ENCODE measurements at places on chromosomes 11 and 22.
A peak's percentile ranks its signal among the peaks of the same experiment; 100 is the strongest.

- no peak for DNase-seq
These were observed 247.5 kb downstream of the GRIK4 start for GRCh38 chr11:120759046-120759445.

DNA sequence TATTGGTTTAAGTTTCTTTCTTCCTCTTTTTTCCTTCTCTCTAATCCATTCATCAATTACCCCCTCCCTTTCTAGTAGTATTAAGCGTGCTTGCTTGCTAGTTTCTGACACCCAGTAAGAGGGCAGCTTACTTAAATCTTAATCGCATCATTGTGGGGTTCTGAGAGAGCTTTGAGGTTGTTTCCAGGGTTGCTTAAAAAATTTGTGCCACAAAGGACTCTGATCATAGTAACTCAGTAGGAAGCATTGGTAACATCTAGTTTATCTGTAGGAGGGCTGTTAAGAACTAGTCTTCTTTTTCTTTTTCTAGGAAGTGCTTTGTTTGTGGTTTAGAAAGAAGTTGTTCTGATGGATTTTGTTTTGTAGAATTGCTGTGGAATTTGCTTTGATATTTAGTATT is 45.3 kb downstream of the TMEM135 start:
- DNase-seq: no peak

DNA sequence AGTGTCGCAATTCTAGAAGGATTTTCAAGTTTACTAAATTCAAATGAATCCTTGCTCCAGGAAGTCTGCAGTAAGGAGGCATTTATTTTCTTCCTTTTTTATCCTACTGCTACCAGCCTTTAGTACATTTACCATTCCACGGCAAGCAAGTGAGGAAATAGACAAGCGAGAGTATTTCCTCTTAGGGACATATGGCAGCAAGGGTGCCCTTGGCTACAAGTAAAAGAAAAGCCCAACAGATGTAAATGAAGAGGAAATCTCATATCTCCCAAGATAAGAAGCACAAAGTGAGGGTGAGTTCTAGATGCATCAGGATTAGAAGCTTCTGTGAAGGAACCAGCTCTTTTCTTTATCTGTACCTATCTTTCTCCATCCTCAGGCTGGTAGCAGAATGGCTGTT is 37.8 kb upstream of the FZD4 start:
- no peak for DNase-seq

DNA sequence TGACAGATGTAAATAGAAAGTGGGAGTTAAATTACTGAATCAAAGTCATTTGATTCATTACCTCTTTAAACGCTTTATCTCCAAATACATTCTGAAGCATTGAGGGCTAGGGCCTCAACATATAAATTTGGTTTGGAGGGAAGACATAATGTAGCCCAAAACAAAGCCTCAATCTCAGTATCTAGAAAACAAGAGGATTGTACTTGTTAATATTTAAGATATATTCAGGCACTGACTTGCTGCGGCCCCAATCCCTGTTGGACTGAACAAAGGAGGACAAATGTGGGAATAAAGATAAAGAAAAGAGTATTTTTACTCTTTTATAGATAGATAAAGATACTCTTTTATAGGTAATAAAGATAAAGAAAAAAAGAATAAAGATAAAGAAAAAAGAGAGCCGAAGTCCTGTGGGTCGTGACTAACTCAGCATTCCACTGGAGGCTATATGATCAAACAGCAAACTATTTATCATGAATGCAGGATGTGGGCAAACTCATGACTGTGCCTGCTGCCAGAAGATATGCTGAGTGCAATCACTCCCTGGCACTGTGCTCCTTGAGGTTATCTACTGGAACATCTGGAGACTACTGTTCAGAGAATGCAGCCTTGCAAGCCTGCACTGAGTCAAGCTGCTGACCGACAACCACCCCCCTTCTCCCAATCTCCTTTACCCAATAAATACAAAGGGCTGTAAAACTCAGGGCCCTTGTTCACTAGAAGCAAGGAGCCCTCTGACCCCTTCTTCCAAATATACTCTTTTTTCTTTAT is 6.9 kb downstream of the OR10V1 start:
- DNase-seq: peak; percentile 35

- DNase-seq: no peak
These were observed 4.8 kb downstream of the ARHGEF17 start for GRCh38 chr11:73312851-73313327.

DNA sequence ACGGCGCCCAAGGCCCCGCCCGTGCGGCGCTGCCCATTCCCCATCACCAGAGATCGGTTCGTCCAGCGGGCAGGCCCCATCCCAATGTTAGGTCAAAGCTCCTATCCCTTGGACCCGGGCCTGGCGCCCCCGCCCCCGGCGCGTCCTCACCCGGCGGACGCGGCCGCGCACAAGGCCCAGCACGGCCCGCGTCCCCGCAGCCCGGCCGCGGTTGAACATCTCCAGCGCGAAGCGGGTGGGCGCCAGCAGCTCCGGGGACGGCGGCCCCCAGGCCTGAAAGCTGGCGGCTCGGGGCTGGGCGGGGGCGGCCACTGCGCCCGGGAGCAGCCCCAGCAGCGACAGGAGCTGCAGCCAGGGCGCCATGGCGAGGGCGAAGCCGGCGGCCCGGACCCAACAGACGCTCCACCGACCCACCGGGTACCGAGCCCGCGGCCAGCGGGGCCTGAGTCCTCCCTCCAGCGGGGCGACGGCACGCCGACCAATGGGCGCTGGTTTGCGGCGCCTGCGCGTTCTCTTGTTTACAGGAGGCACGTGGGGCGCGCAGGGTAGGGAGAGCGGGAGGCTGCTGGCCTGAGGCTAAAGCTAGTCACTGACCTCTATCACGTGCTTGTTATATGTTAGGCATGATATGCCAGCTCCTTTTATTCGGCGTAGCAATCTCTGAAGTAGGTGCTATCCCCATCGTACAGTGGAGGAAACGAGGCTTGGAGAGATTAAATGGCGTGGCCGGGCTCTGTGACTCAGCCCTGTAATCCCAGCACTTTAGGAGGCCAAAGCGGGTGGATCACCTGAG is at the start of gene CTSF:
Gene CTSF, minus strand, starts transcription at position 483 of the 793 bp plus-strand sequence. Its CDS starts 120 bp downstream, at position 363.
- peak; percentile 28 for DNase-seq

DNA sequence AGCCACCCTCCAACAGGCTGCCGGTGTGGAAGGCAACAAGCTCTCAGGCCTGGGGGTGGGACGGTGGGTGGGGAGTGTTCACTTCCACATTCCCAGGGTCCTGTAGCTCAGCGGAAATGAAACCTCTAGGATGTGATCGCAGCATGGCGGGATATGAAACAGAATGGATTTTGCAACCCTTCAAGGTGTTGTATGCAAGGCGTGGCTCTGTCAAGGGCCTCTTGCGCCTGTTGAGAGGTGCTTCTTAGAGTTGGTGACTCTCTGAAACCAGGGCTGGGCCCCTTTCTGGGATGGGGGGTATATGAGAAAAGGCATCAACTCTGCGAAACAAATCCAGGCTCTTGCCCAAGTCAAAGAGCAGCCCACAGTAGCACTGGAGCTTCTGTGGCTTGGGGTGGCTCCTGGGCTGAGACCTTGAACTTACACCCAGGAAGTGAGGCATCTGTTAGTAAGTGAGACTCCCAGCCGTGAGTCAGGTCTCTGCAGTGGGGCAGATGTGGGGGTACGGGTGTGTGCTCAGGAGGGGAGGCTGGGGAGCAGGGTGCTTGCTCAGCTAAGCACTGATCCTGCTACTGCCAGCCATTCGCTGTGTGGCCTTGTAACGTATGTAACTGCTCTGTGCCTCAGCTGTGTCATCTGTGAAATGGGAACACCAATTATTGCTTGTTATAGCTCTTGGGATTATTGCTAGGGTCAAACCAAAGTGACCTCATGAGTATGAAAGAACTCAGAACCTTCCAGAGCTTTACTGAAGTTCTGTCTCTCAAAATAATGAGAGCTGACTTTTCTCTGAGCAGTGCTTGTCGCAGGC is 28.3 kb downstream of the NECTIN1 start:
- no peak for DNase-seq

- no peak for DNase-seq
These were observed 5.0 kb downstream of the IGSF22 start for GRCh38 chr11:18720808-18721560.

DNA sequence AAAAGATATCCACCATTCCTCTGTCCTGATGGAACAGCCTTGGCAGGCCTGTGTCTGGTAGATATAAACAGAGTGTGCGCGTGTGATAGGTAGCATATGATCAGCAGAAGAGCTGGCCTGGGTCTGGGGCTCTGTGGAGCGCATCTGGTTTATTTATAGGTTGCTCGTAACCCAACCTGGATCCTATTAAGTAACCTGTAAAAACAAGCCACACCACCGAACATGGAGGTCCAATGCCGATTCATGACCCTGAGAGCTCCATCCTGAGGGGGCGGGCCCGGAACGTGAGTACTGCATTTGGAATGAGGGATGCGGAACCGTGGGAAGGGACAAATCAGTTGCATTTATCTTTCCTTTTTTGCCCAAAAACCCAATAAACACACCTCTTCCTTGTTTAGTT is 31.9 kb upstream of the APOL5 start:
- DNase-seq: no peak

DNA sequence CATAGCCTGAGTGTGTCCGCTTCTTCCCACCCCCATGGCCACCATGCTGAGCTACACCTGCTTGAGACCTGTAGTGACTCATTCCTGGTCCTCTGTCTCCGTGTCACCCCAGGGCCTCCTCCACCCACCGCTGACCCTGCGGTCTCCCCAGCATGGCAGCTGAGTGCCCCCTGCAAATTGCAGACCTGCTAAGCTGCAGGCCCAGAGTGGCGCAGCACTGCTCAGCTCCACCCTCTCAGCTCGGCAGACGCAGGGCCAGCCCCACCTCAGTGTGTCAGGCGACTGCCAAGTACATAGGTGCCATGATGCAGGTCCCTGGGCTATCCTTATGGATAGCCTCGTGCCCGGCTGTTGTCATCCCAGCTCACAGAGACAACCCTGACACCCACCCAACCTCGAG is 13.1 kb downstream of the MS4A15 start:
- no peak for DNase-seq

DNA sequence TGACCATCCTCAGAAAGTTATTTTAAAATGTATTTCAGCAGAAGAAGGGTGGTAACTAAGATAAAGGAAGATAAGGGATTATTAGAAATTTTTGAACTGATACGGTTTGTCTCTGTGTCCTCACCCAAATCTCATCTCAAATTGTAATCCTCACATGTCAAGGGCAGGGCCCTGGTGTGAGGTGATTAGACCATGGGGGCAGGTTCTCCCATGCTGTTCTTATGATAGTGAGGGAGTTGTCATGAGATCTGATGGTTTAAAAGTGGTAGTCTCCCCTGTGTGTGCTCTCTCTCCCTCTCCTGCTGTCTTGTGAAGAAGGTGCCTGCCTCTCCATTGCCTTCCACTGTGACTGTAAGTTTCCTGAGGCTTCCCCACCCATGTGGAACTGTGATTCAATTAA is 36.1 kb downstream of the CYP2R1 start:
- DNase-seq: no peak

DNA sequence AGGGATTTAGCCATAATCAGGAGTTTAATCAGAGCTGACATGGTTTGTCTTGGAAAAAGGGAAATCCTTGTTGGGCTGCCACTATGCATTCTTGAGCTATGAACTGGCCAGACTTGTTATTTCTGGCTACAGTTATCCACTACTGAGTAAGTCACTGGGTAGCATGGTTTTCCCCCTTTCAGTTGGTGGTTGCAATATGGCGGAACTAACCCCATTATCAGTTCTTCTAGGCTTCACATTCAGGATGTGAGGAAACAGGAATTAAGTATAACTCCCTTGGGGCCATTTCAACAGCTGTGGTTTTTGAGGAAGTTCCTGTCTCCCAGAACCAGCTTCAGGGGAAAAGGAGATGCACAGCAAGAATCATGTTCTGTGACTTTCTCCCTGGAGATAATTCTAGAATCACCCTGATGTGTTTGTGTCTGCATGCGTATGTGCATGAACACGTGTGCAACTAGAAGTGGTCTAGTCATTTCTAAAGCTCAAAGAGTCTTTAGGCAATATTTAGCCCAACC is 103.0 kb upstream of the CD44 start:
- DNase-seq: no peak

DNA sequence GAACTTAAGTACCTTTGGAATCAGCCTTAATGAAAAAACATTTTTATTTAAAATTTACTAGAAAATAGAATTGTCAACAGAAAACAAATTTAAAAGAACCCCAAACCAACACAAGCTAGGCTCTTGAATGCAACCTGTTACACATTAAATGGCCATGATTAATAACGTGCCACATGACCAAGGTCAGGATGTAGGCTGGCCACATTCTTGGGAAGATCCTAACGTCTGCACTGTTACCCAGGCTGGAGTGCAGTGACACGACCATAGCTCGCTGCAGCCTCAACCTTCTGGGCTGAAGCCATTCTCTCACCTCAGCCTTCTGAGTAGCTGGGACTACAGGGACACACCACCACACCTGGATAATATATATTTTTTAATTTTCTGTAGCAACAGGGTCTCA is 126.4 kb upstream of the APOA1 start:
- no peak for DNase-seq

- DNase-seq: no peak
These were observed 482.8 kb downstream of the SOX6 start for GRCh38 chr11:15873501-15873900.

Measured in Panc1 (cell line).